ENCODE measurements at places on chromosomes 5 and 9.

GRCh38 chr5:152560512-152561137, 155.5 kb upstream of the NMUR2 start:
- no peak for DNase-seq

GRCh38 chr5:93593476-93594131, 10.6 kb downstream of the NR2F1 start:
- DNase-seq: no peak

DNA sequence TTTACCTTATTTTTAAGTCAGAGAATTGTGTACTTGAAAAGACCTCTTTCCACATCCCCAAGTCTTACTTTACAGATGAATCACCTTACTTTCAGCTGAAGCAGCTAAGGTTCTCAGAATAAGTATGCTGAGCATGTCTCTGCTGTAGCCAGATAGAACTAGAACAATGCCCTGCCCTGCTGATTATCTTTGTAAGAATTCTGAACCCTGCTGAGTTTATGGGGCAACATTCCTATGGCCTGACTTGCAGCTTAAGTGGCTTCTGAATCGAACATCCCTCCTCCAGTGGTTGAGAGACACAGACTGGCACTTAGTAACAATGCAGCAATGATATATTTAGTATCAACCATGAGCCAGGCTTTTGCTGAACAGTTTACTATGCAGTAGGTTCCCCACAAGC, 592.0 kb upstream of the WWC1 start:
- no peak for DNase-seq

GRCh38 chr5:155480731-155481131, 467.2 kb downstream of the KIF4B start:
- DNase-seq: no peak

DNA sequence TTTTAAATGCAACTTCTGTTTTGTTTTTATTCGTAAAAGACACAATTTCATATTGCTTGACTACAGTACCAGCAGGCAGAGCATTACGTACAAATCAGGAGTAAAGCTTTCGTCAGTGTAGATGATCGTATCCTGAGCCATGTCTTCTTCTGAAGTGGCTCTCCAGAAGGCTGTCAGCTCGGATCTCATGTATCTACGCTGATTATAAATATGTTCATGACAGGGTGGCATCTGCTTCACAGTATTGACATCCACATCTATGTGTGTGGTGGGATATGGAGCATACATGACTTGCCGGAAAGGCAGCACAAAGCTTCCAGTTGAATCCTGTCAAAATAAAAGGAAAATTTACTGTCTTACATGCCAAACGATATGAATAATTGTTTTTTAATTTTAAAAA, 16.8 kb downstream of the C9orf72 start:
- DNase-seq: no peak

GRCh38 chr9:105128908-105129600, 115.4 kb upstream of the SLC44A1 start:
- DNase-seq: no peak

DNA sequence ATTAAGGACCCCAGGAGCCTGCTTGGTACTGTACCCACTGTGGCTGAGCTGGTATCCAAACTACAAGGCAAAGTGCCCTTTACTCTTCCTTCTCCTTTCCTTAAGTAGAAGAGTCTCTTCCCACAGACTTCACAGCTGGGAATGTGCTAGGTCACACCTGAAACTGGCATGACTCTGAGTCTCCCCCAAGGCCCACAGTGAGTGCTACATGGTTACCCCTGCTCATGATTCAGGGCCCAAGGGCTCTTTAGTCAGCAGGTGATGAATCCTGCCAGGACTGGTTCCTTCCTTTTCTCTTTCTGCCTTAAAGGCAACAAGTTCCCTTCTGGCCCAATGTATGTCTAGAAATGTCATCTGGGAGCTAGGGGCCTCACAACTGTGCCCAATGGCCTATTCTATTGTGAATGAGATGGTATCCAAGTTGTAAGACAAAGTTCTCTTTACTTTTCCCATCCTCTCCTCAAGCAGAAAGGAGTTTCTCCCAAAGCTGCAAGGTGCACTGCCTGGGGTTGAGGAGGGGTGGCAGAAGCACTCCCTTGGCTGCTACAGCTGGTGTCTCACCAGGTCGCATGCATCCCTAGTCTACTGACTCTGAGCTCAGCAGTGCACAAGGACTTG, 134.4 kb downstream of the TMEM38B start:
- no peak for DNase-seq

DNA sequence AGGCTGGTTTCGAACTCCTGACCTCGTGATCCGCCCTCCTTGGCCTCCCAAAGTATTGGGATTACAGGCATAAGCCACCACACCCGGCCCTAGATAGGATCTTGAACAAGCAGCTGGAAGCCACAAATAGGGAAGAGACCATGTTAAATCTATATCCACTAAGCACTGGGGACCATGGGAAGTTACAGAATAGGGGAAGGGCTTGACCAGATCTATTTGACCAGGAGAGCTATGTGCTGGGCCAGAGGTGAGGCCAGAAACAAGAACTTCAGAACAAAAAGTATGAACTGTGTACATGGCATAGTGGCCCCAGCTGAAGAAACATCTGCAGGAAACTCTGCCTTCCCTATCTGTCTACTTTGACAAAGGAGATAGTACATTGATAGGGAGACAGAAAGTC, 10.8 kb downstream of the KLF4 start:
- DNase-seq: no peak

Measured in stimulated activated CD4-positive, alpha-beta T cell treated with anti-CD3 and anti-CD28 coated beads, TNF-alpha, amount 100 ng/mL, for 48 hours (primary cell).